ENCODE measurements at places on chromosomes 6 and 20.

DNA sequence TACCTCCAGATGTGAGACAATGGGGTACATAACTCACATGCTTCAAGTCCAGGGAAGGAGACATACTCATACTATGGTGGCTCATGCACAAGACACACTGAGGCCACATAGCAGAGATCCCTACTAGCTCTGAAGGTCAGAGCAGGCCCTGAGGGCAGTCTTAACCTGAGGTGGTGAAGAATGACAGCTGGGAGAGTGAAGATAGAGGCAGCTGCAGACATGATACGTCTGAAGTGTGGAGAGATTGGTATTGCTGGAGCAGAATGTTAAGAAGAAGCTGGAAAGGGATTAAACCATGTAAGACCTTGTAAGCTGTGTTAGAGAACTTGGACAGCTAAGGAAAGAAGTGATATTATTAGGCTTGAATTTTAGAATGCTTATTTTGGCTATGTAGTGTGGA is 32.9 kb downstream of the PGM3 start:
- no peak for DNase-seq

GRCh38 chr20:10639737-10640556 is 33.9 kb downstream of the JAG1 start:
- DNase-seq, result no peak

GRCh38 chr6:56699066-56699654 is 56.5 kb upstream of the DST start:
- DNase-seq, result peak; percentile 27

GRCh38 chr6:124443541-124443940 is 518.7 kb upstream of the RNF217 start:
- no peak for DNase-seq

GRCh38 chr6:55666606-55667225 is 87.7 kb upstream of the HMGCLL1 start:
- no peak for DNase-seq

GRCh38 chr6:147510929-147511590 is 2.6 kb downstream of the SAMD5 start:
- no peak for DNase-seq

DNA sequence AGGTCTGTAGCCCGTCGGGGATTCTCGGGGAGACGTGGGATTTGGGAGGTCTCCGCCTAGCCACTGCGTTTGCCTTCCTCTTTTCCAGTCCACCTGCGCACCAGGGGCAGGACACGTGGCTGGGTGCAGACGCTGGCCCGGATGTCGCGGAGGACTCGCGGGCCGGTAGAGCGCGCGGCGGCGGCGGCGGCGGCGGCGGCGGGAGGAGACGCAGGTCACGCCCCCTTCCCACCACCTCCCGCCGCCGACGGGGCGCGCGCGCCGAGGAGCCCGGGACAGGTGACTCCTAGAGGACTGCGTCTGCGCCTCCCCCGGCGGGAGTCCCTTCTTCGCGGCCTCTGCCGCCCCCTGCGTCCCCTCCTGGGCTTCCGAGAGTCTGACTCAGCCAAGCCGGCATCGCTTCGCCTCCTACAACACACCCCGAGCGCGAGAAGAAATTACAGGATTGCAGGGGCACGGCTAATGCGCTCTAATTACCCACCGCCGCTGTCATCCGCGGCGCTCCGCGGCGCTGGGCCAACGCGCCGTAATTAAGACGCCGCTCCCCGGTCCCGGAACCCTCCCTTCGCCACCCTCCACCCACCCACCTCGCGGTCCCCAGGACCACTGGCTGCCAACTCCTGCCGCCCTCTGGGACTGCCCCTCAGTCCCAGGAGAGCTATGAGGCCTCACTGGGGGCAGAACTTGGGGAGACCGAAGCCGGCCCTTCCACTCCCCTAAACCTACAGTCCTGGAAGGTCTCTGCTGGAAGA is 124.5 kb downstream of the MRPL14 start:
- no peak for DNase-seq

DNA sequence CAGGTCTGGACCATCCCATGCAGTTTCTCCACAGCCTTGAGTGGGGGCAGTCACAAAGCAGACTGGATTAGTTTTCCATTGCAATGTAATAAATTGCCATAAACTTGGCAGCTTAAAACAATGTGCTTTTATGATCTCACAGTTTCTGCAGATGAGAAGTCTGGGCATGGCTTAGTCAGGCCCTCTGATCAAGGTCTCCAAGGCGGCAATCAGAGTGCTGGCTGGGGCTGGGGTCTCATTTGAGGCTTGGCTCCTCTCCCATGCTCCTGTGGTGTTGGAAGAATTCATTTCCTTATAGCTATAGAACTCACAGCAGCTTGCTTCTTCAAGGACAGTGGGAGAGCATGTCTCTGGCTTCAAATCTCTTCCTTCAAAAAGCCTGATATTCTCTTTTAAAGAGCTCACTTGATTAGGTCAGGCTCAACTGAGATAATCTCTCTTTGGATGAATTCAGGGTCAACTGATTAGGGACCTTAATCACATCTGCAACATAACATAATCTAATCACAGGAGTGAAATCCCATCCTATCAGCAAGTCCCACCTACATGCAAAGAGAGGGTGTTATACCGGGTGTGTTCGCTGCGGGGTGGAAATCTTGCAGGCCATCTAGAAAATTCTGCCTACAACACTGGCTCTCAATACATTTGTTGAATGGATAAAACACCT is 77.4 kb upstream of the SULF2 start:
- no peak for DNase-seq

DNA sequence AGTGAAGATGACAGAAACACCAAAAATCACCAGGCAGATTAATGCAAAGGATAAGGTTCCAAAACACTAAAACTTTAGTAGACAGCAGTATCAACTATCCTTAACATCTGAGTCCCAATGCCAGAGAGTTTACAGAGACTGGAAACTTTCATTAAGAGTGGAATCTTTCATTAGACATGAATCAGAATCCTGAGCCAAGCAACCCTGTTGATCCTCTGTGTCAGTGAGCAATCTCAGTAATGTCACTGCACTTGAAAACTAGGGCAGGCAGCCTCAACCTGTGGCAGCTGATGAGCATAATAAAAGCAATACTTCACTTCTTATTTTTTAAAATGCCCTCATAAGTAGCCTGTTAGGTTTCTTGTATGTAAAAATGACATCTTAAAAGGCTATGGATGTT is 252.8 kb upstream of the PLN start:
- DNase-seq, result no peak

GRCh38 chr6:26271668-26272024 is 93.4 kb upstream of the BTN3A2 start:
- no peak for DNase-seq

DNA sequence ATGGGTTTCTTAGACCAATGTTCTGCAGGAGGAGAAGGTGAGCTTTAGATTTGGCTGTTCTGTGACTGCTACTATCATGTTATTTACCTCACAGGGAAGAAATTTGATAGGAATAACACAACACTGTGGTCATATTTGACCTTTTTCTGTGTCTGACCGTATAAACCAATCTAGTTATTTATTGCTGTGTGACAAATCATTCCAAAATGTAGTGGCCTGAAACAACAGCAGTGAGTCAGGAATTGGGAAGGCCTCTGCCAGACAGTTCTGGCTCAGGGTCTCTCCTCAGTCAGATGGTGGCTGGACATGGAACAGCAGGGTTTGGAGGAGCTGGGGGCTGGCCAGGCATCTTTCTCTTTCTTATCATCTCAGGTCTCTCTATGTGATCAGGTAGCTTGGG is 33.0 kb downstream of the RIPOR2 start:
- DNase-seq, result no peak

- peak; percentile 49 for DNase-seq
These were observed 2.6 kb downstream of the ASF1A start for GRCh38 chr6:118896339-118897136.

DNA sequence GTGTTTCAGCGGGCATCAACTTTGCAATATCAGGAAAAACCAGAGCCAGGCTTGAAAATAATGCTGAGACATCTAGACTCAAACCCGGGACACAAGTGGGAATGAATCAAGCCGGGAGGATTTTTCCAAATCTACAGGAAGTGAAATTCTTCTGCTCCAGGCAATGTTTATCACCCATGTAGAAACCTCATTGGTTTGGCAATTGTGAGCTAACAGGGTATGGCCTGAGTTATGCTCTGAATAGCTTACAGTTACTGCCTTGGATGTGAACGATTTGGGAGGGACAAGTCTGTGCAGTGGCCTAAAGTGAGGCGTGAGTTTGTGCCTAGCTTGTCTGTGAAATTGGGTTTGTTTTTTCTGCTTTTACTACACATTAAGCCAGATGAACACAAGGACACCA is 87.4 kb downstream of the PCSK2 start:
- DNase-seq, result no peak

DNA sequence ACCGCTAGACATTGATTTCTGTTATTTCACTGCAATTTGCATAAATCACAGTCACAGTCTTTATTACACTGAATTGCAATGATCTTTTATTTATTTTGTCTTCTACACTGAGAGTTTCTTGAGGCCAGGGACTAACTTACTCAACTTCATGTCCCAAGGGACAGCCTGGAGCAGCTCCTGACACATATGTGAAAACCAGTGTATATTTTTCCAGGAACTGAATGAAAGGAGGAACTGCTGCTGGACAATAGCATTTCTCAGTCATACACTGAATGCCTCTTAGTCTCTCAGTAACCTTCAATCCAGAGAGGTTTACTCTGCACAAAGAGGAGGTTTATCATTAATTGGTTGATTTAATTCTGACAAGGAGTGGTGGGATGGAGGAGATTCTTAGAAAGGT is 5.9 kb downstream of the F13A1 start:
- no peak for DNase-seq

- no peak for DNase-seq
These were observed 72.6 kb upstream of the RNF24 start for GRCh38 chr20:4087923-4088322.

DNA sequence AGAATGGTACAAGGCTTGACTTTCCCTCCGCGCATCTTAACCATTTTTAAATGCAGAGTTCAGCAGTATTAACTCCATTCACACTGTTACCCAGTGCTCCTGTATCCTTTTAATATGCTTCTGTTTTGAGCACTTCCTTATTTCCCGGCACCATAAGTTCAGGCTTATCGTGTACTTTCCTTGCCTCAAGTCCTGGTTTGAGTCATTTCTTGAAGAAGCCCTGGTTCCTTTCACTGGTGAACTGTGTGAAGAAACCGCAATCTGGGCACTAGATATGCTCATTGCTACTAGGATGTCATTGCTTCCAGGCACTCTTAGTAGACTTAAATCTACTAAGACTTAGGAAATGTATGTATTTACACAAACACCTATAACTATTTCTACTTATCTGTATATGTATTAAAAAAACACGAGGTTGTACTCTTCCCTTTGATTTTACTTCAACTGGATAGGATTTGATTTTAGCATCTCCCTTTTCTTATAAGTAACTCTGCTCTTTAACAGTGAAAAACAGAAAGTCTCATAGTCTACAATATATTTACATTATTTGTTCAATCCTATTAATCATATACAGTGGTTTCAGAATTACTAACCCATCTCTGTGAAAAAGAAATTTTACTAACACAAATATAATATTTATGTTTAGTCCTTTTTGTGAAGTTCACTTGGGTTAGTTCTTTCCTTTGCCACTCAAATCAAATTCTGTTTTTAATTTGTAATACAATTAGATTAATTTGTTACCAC is 135.5 kb downstream of the CDKAL1 start:
- no peak for DNase-seq

- DNase-seq, result no peak
These were observed 266.5 kb upstream of the CITED2 start for GRCh38 chr6:139640921-139641320.

GRCh38 chr20:7971536-7972280 is 31.4 kb upstream of the HAO1 start:
- DNase-seq, result no peak

DNA sequence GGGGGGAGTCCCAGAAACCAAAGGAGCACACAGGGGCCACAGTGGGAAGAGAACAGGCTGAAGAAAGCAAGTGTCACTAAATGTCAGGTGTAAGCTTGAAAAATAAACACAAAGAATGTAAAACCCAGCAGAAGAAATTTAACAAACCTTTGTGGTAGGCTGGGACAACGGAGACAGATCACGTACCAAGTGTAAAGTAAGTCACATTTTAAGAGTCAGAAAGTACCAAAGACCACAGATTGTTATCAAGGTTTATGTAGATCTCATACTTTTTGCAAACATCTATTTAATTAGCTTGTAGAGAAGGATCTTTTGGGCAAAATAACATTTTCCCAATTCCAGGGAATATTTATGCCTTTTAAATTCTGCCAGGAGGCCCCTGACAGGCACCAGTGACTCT is 1.6 kb downstream of the CLIC5 start:
- DNase-seq, result no peak

GRCh38 chr6:17429383-17430061 is 36.1 kb downstream of the CAP2 start:
- peak; percentile 77 for DNase-seq

- no peak for DNase-seq
These were observed 33.9 kb downstream of the FOXO3 start for GRCh38 chr6:108594640-108595039.

DNA sequence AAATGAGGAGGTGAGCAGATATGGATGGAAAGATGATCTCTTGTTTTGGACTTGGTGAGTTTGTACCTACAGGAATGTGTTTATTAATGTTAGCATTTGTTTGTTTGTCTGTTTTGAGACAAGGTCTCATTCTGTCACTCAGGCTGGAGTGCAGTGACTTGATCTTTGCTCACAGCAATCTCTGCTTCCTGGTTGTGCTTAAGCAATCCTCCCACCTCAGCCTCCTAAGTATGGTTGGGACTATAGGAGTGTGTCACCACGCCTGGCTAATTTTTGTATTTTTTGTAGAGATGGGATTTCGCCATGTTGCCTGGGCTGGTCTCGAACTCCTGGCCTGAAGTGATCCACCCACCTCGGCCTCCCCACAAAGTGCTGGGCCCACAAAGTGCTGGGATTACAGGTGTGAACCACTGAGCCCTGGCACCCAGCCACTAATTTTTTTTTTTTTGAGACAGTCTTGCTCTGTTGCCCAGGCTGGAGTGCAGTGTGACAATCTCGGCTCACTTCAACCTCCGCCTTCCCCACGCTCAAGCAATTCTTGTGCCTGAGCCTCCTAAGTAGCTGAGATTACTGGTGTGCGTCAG is 7.1 kb downstream of the CASP8AP2 start:
- DNase-seq, result no peak

DNA sequence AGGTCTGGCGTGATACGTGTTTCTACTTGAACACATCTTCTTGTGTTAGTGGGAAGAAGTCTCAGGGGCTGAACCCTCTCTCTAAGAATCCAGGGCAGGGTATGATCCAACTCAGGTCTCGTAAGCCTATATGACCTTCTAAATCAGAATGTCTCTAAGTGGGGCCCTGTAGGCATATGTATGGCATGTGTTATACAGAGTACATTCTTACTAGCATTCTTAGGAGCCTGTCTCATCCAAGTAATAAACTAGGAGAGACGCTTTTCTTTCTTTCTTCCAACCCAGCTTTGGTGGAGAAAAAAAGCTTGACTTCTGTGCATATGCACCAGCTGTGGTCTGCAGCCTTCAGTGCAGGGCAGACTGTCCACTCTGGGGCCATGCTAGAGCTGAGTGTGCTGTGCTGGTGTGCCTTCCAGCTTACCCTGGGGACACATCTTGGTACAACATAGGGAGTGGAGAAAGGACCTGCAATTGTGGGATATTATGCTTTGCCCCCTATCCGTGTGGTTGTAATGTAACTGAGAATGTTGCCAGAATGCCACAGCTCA is 47.3 kb downstream of the L3MBTL3 start:
- no peak for DNase-seq

GRCh38 chr6:25447570-25447929 is 168.4 kb downstream of the CARMIL1 start:
- no peak for DNase-seq

- DNase-seq, result no peak
These were observed 15.3 kb downstream of the IPCEF1 start for GRCh38 chr6:154341336-154341735.
